Umbilical cord (tissue), 2 donors: ENCODE measurements at places on chromosomes 1 and 21.

DNA sequence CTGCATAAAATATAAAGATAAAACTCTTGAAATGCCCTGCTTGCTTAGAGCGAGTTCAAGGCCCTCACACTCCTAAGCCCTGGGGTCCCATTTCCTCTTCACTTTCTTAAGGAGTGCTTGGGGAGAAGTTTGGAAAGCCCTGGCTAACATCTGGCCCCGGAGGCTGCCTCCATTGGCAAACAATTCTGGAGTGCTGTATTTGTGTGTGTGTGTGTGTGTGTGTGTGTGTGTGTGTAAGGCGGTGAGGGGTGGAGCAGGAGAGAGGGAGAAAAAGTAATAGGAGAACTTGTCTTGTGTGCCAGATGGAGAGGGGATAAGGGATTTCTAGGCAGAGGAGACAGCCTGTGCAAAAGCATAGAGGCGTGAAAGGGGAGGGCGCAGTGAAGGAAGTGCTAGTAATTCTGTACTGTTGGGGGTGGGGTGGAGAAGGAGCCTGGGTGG is 578 bp upstream of the TRIM62 start:
- peak; percentile 81 for DNase-seq

GRCh38 chr1:231216498-231216897 is 24.5 kb upstream of the GNPAT start:
- DNase-seq, result no peak

DNA sequence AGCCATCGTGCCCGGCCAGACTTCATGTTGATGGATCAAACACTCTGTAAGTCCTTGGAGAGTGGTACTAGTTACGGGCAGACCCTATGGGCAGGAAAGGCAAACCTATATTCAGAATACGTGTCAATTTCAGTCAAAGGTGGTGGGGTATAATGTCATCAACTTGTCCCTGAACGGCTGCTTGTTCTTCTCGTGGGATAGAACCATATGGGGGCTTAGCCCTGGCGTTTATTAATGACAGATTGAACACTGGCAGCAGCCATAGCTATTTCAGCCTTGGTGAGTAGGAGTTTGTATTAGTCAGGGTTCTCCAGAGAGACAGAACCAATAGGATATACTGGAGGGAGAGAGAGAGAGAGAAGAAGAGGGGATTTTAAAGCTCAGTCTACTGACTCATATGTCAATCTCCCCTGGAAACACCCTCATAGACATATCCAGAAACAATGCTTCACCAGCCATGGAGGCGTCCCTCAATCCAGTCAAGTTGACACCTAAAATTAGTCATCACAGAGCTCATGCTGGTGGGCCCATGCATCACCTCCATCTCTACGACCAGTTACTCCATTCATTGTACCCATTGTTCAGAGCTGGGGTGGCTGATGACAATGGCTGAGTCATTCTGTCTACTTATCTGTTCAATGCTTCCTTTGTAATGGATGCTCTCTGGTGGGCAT is 16.1 kb upstream of the AQP10 start:
- no peak for DNase-seq

GRCh38 chr1:97647776-97648175 is 273.1 kb downstream of the DPYD start:
- DNase-seq, result no peak

GRCh38 chr1:9251501-9251900 is 16.9 kb downstream of the H6PD start:
- no peak for DNase-seq

GRCh38 chr1:217892750-217893149 is 261.6 kb downstream of the SPATA17 start:
- no peak for DNase-seq

DNA sequence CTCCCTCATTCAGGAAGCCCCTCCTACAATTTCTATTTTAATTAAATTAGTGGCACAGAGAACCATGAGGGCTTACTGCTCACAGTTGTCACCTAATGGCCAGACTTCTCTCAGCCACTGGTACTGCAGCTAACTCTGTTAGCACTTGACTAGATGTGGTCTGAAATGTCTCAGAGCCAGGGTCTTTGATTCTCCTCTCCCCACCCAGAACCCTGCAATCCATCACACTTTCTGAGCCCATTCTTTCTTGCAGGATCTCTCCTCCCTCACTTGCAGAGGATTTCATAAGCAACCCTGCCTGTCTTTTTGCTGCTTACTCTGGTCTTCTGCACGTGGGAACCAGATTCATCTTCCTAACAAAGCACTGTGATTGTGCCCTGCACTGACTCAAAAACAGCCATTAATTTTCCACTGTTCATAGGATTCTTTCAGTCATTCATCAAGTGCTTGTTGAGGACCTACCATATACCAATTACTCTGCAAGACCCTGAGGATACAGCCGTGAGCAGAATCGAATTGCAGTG is 108.4 kb downstream of the EDEM3 start:
- DNase-seq, result no peak

DNA sequence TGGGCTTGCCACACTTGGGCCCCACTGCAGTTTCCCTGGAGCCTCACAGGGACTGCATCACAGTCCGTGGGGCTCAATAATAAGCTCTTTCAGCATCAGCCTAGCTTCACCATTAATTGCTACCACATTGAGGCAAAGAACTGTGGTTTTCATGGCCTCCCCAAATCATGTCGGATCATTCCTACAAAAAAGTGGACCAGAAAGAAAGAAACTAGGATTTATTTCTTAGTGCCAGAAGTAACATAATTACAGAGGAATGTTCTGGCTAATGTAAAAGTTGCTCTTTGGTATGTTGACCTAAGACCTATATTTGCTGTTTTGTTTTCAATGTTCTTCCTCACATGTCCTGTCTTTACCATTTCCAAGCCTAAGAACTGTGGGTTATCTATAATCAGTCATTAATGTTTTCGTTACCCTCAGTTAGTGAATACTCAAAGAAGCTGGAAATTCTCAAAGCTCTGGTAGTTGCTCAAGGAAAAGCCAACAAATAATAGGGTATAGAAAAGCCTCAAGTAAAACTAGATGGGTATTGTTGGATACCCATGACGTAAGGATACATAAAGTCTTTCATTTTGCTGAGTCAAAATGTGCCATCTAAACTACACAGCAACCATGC is 173.9 kb downstream of the LTN1 start:
- DNase-seq, result peak; percentile 67

DNA sequence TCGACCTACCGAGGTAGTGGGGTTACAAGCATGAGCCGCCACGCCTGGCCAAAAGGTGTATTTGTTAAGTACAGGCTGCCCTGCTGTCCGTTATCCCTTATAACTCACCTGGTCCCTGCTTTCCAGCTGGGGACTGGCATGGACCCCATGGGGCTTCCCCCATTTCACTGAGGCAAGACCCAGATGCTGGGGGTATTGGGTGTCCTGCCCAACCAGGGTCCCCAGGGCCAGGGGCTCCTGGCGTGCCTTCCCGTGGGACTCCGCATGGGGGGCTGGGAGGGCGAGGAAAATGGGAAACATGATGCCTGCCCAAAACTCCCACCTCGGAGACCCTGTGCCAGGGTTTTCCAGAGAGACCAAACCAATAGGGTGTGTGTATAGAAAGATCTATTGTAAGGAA is 64.4 kb downstream of the FAAP20 start:
- no peak for DNase-seq
